NCI-H187 treated with DMSO at 0.1 percent for 48 hours (cell line): ENCODE measurements at places on chromosomes 6 and 20.

GRCh38 chr6:10962673-10963072, 75.8 kb downstream of the SYCP2L start:
- no peak for DNase-seq

- no peak for DNase-seq
These were observed 236.5 kb upstream of the FOXQ1 start for GRCh38 chr6:1075444-1075843.

DNA sequence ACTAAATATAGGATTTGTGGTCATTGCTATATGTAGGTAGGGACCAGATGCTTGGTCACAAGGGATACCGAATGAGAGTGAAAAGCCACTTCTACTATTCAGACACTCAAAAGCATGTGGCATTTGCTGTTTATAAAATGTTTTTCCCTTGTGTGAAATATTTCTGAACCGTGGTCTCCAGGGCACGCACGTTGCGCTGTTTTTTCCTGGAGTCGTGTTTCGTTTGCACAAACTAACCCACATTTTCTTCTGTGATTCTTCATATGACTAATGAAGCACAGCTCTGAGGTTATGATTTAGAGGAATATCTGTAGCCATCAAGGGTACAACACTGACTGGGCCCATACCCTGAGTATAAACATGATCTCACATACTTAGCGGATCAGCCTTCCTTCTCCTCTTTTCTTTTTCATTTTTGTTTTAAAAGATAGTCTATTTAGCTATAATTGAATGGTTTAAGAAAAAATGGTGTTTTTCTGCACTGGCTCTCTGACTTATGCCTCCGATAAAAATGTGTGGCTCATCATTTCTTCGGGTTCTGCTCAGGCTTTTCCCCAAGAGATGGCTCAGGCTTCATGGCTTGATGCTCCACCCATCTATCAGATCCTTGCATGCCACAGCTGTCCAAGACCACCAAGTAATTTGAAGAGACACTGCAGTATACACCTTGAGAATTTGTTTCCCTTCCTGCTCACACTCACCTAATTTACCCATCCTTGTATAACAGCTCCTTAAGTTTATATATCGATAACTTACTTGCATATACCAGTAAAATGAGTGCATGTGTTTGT, 59.9 kb upstream of the HBS1L start:
- no peak for DNase-seq

GRCh38 chr20:62485062-62485700, 9.4 kb upstream of the GATA5 start:
- no peak for DNase-seq

DNA sequence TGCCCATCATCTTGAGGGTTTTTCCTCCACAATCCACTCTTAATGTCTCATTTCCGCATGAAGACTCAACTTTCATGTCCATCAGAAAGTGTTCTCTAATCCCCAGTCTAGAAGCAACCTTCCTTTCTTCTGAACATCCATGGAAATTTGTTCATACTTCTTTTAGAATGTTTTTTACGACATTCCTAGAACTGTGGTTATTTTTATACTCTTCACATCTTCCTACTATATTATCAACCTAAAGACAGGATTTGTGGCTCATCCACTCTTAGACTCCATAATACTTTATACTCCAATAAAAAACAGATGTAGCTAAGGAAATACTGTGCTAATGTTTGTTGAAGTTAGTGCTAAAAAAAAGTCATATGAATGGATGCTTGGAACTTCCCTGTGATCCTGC, 1.4 kb upstream of the CAP2 start:
- no peak for DNase-seq

- DNase-seq: no peak
These were observed 106.1 kb downstream of the TNFAIP3 start for GRCh38 chr6:137973201-137973600.

GRCh38 chr6:30834646-30835045, 49.7 kb upstream of the DDR1 start:
- no peak for DNase-seq

GRCh38 chr6:71289039-71289801, 609 bp downstream of the OGFRL1 start:
- no peak for DNase-seq

DNA sequence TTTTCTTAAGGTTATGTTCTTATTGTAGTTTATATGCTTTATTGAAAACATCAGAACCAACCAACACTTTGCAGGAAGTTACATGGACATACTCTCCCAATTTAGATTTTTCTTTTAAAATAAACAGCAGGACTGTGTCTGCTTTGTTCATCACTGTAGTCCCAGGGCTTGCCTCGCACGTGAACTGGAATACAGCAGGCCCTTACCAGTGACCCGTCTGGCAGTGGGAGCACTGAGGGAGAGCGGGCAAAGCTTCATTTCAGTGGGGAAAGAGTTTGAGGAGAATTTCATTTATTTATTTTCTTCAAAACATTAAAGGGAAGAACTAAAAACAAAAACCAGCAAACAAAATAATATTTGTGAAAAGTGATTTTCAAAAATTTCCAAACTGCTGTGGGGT, 230.8 kb downstream of the PAX1 start:
- no peak for DNase-seq

- DNase-seq: no peak
These were observed 734 bp downstream of the FAM110A start for GRCh38 chr20:834151-834746.

DNA sequence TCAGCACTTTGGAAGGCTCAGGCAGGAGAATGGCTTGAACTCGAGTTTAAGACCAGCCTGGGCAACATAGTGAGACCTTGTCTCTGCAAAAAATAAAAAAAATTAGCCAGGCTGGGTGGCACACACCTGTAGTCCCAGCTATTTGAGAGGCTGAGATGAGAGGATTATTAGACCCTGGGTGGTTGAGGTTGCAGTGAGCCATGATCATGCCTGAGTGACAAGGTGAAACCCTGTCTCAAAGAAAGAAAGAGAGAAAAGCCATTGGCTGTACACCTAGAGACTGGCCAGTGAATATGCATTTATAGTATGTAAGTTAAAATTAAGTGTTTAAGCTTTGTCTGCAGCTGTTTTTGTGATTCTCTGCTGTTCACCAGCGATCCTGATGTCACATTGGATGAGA, 6.1 kb downstream of the RBCK1 start:
- no peak for DNase-seq

DNA sequence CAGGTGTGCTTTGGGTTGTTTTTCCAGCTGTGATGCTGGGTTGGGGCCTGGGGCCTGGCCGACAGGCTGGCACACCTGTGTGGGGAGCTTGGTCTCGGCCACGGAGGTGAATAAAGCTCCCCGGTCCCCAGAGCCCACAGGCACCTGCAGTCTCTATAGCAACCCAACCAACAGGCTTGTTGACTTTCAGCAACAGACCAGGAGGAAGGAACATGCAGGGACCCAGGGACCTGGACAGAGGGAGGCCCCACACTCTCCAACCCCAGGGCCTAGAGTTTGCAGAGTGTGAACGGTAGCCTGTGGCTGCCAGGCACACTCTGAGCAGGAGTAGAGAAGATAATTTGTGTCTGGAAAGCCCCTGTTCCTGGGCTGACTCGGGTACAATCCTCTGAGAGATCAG, 14.6 kb upstream of the SYNJ2 start:
- no peak for DNase-seq

DNA sequence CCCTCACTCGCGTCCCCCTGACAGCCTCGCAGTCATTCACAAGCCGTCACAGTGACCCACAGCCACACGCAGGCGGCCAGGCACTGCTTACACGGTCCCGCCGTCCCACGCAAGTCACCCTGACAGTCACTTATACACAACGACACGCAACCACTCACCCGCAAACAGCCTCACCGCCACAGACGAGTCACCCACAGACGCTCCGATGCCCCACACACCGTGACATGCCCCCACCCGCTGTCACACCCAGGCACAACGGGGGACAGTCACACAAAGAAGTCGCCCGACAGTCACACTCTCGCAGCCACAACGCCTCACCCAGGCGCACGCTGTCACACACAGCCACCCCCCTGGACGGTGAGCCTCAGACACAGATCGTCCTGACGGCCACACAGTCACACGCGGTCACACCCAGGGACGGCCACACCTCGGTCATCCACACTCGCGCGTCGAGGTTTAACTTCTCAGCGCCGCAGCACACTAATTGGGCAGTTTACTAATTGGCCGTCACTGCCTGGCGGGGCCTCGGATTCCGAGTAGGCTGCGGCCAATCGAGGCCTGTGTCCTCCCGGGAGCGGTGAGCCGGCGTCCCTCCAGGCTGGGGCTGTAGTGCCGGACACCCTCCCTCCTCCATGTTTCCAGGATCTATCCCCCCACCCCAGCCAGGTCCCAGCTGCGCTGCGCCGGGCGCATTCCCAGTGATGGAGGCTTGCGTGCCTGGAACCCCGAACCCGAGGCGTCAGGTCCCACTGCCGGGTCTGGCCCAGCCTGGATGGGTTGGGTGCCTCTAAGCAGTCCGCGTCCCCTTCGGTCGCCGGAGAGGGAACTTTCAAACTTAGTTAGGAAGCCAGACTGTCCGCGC, 790 bp downstream of the TOX2 start:
- no peak for DNase-seq

DNA sequence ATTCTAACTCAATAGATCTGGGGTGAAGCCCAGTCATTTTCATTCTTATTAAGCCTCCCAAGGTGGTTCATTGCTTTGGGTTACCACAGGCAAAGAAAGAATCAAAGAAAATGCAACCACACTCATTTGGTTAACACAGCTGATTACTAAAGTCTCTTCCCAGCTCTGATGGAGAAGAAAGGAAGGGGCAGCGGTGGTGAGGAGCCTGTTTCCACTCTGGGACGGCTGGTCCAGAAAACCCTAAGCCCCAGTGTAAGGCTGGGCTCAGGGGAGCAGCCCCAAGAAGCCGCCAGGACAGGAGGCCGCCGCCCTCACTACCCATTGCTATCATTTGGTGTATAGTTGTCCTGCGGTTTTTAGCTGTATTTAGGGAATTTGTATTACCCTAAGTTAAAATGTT, 226.9 kb downstream of the CD83 start:
- DNase-seq: no peak

DNA sequence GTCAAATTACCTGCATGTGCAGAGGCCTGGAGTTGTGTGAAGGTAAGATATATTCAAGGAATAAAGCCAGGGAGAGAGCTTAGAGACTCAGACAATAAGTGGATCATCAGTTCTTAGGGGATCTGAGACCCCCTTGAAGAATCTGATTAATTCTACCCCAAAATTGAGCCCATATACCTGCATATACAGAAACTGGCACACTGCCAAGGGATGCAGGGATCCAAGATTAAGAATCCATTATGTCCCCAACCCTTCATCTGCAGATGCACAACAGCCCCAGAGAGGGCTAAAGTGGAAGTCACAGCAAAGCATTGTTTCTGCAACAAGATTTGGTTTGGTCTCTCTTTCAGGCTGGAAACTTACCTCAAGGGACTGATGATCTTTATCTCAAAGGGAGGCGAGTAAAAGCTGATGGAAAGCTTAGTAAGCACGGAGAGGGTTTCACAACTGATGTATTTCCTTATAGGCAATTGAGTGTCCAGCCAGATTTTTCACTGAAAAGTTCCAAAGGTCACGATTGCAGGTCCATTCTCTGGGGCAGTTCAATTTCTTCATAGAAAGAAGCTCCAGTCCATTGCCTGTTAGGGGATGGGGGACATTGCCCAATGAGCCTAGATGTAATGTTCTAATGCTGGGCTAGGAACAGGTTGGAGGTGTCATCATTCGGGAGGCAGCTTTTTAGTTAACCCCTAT, 20.9 kb upstream of the STK35 start:
- no peak for DNase-seq
